ENCODE measurements at places on chromosomes 5 and 9. TPM values are rescaled to one million over a fixed set of nuclear protein-coding genes. Genes with fewer than 3 reads are reported as not detected.

The PCDHA12 gene
- not detected for total RNA-seq

The LAMC3 gene
- 0.69 TPM for total RNA-seq

The FCN2 gene
- total RNA-seq = not detected

The BRD9 gene
- total RNA-seq = 42.4 TPM

The PCDHA3 gene
- total RNA-seq = not detected

Measured in activated naive CD4-positive, alpha-beta T cell treated with anti-CD3 and anti-CD28 coated beads for 36 hours (primary cell).